ENCODE measurements at places on chromosomes 1 and 21.

DNA sequence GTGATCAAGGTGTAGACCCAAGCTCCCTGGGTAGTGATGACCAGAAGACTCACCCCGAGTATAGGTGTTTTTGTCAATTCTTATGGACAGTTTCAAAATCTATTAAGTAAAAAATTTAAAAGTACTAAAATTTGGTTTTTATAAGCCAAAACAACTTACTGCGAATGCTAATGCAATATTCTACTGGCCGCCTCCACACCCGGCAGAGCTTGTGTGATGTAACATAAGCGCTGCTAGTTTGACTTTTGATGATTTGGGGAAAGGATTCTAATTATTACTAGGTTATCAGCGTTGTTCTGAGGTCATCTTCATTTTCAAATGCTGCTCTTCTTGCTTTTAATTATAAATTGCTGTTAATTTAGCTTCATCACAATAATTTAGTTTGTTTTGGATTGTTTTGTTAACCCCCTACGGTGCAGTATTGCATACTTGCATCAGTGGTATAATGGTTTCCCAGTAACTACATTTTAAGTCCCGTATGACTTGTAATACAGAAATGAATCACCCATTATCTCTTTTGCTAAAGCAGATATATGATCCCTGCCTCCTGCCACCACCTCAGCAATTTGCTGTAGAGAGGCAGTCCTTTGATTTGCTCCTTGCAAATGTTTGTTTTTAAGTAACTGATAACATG, 178.0 kb downstream of the SDCCAG8 start:
- peak; percentile 99 for DNase-seq

GRCh38 chr1:67393737-67394136, 36.5 kb downstream of the SERBP1 start:
- DNase-seq, result no peak

GRCh38 chr1:68198752-68199151, 33.6 kb downstream of the WLS start:
- DNase-seq, result no peak

DNA sequence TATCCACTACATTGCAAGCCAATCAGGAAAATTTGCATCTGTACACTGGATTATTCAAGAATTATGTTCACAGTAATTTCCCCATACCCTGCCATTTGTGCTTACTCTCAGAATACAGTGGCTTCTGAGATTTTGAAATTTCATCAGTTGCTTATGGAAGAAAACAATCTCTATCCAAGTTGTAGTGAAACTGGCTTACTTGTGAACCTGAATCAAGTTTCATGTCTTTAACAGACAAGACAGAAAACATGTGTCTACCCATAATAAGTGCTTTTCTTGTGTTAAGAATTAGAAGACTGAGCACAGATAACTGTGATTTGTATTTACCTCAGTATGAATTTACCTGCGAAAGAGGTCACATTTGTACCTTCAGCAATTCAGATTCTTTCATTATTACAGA, 672.7 kb upstream of the ADGRL2 start:
- DNase-seq, result no peak

DNA sequence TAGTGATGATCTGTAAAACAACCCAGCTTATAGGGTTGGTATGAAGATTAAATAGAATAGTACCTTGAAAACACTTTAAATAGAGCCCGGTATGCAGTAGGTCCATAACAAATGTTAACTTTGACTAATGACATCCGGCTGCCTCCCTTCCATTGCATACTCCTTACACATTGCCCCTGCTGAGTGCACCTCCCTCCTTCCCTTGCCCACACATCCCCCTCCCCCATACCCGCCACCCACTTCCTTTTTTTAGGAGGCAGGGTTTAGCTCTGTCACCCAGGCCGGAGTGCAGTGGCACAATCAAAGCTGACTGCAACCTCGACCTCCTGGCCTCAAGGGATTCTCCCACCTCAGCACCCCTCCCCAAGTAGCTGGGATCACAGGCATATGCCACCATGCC, 24.4 kb upstream of the ZC3H12A start:
- DNase-seq, result no peak

GRCh38 chr1:36480161-36480560, 2.6 kb downstream of the CSF3R start:
- DNase-seq, result no peak

- no peak for DNase-seq
Observed at GRCh38 chr1:114482585-114482984, 28.4 kb downstream of the TRIM33 start.

DNA sequence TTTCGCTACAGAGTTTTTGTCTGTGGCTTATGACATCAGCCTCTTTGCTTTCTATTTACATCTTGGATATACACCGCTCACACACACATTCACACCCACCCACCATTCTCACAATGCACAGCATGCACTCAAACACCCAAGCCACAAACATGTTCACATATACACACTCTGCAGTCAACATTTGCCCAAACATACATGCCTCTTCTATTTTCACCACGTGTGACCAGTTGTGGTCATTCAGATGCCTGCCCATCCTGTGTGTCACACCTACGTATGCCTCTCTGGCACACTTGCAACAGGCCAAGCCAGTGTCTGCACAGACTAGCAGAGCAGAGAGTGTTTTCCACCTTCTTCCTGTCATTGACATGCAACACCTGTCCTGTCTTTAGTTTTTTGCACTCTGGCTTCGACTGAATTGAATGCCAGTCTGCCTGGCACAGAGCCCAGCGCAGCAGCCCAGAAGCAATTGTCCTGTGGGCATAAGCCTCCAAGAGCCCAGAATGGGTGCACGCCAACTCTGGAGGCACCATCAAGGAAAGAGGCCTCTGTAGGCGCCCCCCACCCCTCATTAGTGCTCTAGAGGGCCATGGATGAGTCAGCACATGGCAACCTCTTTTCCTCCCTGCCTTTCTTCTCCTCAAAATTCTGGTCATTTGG, 37.7 kb upstream of the LRRN2 start:
- DNase-seq, result peak; percentile 51

GRCh38 chr21:42539931-42540343, 26.3 kb downstream of the SLC37A1 start:
- no peak for DNase-seq

DNA sequence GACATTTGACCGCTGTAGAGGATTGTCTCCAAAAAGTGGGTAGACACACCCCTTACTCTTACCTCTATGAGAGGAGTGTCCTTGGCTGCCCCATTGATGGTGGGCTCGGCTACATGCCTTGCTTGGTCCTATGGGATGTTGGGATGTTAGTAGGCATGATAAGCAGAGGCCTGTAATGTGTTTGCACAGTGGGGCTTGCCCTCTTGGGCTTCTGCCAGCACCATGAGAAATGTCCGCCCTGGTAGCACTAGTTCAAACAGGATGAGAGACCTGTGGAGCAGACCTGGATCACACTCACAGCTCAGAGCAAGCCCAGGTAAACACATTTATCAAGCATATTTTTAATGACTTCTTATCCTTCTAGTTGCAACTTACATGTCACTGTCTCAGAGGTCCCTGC, 54.2 kb downstream of the SH3GLB1 start:
- DNase-seq, result no peak

- DNase-seq, result no peak
Observed at GRCh38 chr1:222045786-222046185, 303.9 kb upstream of the DUSP10 start.

GRCh38 chr1:19709260-19709793, 44.7 kb downstream of the HTR6 start:
- DNase-seq, result no peak

- no peak for DNase-seq
Observed at GRCh38 chr1:25111706-25112105, 120.6 kb downstream of the SYF2 start.

GRCh38 chr1:67711855-67712212, 26.8 kb downstream of the GADD45A start:
- DNase-seq, result no peak

- DNase-seq, result no peak
Observed at GRCh38 chr21:45335151-45335760, 47.6 kb upstream of the POFUT2 start.

DNA sequence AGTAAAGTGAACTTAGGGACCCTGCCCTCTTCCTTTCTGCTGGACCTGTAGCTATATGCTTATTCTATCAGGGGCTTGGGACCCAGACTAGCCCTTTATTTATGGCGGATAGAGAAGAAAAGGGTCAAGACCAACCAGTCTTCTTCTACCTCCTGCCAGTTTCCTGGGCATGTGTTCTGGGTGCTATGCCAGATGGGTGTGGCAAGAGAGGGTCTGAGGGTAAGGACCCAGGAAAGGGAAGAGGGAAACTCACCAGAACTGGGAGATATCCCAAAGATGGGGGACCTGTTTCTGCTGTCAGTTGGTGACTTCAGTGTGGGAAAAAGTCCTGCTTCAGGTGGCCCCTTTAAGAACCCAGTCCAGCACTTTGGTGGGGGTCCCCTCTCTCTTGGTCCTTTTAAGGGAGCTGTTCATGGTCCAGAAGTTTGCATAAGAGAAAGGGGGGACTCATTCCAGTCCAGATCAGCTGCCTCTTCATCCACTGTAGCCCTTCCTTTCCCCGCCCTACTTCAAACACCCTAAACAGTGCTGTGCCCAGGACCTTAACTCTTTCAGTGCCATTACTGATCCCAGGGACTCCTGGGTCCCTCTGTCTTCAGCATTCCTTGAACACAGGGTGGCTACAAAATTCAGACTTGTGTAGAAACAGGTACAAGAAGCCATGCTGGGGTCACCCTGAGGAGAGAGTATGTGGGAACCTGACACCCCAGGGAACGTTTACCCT, 18.4 kb downstream of the SSR2 start:
- no peak for DNase-seq

DNA sequence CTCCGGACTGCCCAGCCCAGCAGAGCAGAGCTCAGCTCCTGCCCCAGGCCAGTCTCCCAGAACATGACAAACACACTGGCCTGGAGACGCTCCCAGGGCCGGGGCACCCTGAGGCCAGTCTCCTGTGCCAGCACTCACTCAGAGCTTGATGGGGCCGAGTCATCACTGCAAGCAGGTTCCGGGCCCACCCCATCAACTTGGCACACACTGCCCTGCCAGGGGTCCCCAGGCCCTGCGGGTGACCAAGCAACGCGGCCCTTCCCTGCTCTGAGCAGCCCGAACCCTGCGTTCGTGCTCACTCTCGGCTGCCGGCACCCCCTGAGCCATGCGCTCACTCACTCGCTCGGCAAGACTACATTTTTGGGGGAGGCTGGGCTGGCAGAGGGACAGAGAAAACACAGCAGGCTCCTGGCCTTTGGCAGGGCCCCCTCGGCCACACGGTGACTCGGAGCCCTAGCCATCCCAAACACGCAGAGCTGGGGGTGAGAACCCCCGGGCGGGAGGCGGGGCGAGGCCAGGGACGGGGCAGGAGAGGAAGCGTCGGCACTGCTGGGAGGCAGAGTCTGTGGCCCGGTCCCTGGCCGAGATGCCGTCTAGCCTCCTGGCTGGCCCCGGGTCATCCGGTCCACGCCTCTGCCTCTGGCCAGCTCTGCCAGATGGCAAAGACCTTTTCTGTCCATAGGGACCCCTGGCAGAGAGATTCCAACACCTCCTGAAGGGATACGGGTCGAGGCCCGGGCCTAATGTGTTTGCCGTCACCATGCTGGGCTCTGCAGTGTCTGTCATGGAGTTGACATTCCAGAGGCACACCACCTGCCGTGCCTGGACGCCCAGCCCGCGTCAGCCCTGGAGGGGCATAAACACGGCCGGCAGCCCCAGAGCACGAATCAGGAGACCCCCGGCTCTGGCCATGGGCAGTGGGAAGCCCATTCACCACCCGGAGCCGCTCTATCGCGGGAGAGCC, 68.0 kb downstream of the MEGF6 start:
- no peak for DNase-seq

DNA sequence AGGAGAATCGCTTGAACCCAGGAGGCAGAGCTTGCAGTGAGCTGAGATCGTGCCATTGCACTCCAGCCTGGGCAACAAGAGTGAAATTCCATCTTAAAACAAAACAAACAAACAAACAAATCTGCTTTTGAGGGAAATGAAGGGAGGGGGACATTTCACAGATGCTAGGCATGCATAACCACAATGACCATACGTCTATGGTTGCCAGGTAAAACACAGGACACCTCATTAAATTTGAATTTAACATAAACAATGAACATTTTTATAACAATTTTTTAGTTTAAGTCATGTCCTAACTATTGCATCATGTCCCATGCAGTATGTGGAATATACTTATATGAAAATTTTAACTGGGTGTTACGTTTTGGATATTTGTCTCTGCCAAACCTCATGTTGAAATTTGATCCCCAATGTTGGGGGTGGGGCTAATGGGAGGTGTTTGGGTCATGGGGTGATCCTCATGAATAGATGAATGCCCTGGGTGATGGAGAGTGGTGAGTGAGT, 31.0 kb upstream of the ZBTB18 start:
- no peak for DNase-seq

DNA sequence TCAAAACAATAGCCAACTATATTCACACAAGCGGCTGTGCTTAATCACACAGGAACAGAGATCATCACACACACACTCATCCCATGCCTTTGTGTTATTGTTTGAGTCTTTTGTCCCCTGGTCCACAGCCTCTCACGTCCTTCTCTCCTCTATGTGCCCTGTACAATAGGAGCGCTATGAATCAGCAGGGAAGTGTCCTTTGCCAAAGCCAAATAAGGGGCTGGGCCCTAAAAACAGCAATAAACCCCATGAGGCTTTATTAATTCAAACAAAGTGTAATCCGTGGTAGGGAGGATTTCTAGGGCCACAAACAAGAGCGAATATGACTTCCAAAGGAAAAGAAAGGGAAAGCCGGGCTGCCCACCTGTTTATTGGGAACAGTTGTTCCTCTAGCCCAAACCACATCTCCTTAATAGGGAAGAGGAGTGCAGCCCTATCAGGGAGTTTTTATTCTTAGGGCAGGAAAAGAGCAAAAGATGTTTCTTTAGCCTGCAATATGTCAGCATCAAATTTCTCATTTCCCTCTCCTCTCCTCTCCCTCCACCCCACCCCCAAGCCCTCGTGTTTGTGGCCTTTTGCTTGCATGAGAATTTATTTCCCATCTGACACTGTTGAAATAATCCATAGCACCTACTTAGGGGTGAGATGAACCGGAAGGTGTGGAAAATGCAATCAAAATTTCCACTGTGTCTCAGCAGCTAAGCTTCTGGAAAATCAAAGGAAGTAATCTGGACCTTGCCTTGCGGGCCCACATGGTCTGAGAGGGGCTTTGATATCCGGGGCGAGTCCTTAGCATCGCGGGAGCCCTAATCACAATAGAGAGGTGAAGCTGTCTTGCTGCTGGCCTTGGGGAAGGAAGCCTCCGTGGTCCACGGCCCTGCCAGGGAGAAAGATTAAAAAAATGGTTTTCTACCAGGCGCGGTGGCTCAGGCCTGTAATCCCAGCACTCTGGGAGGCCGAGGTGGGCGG, 45.3 kb upstream of the ITPKB start:
- no peak for DNase-seq

Data from NCI-H1694 (cell line).